ENCODE measurements at places on chromosomes 12 and 14.

DNA sequence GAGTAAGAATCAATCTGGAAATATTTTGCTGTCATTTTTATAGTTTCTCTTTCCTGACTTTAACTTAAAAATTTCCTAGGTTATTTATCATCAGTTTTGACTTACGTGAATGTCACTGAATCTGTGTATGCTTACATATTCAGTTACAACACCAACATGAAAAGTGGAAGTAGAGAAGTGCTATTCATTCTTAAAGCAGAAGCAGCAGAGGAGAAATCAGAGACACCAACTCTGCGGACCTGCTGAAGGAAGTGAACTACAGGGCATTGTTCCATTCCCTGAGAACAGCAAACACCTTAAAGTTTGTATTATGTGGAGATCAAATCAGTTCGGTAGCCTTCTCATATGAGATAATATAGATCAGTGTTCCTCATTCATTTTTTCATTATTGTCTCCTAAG, 34.1 kb downstream of the RAD51B start:
- no peak for DNase-seq

GRCh38 chr12:115010324-115010995, 326.5 kb upstream of the TBX3 start:
- no peak for DNase-seq

DNA sequence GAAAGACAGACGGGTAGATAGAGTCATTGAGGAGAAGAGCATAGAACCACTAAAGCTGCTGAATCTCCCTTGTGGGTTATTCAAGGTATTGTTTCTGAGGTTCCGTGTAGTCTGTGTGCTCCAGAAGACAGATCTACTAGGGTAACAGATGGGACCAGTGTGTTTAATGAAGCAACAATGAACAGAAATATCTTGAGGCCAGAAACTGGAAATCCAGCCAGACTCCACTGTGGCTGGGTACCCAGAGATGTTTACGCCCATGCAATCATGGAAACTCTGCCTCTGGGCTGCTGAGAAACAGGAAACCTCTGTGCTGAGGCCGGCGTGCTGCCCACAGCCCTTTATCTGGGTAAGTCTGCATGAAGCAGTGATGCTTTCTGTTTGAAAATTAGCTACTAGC, 8.3 kb downstream of the PROX2 start:
- DNase-seq, result peak; percentile 47

GRCh38 chr14:22822016-22822570, 6.9 kb upstream of the SLC7A7 start:
- no peak for DNase-seq

GRCh38 chr14:99241325-99242010, 30.5 kb downstream of the BCL11B start:
- peak; percentile 56 for DNase-seq

- DNase-seq, result no peak
Observed at GRCh38 chr14:59482541-59483331, 1.5 kb downstream of the L3HYPDH start.

All from CD4-positive, alpha-beta T cell treated with Interleukin-21 for 1 hour (primary cell).